Stimulated activated CD4-positive, alpha-beta T cell treated with anti-CD3 and anti-CD28 coated beads, Interleukin-15, amount 100 ng/mL, for 1 hour (primary cell): ENCODE measurements at places on chromosomes 12 and 14.

DNA sequence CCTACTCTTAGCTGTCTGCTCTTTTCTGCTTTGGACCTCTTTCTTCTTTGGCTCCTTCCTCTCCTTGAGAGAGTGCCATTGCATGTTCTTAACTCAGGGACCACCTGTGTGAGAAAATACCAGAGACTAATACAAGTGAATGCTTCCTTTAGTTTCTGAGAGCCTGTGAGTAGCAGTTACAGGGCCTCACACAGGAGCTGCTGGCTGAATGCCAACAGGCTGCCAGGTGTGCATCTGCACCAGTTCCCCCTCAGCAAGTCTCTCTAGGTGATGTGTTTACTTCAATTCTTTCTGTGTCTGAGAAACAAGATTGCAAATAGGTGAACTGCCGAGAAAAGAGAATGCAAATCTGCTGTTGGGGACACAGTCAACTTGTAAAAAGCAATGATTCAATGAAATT is 108.2 kb downstream of the STXBP6 start:
- DNase-seq: no peak

DNA sequence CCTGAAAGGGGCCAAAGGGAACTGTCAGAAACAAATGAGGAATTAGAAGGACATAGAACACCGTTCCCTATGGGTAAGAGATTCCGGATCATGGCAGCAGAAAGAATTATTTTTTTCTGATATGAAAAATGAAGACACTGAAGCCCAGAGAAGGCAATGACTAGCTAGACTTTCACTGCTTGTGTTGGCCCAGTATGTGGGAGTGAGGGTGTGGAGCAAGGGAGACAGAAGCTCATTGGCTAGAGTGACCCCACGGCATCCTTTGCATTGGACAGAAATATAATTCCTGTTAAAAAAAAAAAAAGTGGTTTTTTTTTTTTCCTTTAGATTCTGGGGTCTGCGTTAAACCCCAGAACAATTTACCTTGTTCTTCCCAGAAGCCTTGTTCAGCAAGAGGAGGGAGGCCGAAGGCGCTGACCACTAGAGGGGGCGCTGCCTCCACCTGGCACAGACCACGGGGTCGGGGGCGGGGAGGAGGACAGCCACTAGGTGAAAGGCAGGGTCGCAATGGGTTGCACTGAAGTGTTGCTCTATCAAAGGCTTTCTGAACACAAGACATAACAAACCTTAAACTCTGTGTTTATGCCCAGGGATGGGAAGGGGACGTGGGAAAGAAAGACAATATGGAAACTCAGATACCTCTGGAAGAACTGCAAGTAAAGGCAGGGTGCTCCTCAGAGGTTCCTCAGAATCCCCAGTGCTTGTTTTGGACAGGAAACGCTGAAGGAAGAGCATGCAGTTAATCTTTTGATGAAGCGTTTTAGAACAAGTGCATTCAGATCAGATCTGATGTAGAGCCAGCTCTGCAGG is 156.8 kb downstream of the KCNA5 start:
- DNase-seq: no peak

- no peak for DNase-seq
Observed at GRCh38 chr12:111355201-111355925, 13.5 kb downstream of the PHETA1 start.

GRCh38 chr12:51345681-51346080 is 798 bp downstream of the CELA1 start:
- DNase-seq: no peak

GRCh38 chr12:121579190-121579791 is 1.5 kb downstream of the KDM2B start:
- no peak for DNase-seq

DNA sequence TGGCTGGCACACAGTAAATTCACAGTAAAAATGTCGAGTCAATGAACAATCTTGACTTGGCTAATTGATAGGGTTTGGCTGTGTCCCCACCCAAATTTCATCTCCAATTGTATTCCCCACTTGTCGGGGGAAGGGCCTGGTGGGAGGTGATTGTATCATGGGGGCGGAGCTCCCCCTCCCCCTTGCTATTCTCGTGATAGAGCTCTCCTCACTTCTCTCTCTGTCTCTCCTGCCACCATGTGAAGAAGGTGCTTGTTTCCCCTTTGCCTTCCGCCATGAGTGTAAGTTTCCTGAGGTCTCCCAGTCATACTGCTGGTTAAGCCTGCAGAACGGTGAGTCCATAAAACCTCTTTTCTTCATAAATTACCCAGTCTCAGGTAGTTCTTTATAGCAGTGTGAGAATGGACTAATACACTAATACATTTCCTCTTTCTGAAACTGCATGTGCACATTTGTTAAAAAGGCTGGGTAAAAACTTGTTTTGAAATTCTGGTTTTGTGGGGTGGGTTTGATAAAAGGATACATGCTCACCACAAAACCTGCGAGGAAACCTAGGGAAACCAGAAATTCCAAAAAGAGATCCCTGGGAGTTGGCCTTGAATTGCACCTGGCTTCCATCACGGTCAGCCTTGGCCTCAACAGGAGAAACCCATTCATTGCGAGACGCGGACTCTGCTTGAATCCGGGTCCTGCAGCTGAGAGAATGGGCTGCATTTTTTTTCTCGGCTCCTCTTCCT is 16.2 kb upstream of the MYL2 start:
- no peak for DNase-seq

- no peak for DNase-seq
Observed at GRCh38 chr12:121578230-121579189, 2.3 kb downstream of the KDM2B start.

GRCh38 chr12:47189728-47190127 is 110.0 kb upstream of the AMIGO2 start:
- DNase-seq: no peak

DNA sequence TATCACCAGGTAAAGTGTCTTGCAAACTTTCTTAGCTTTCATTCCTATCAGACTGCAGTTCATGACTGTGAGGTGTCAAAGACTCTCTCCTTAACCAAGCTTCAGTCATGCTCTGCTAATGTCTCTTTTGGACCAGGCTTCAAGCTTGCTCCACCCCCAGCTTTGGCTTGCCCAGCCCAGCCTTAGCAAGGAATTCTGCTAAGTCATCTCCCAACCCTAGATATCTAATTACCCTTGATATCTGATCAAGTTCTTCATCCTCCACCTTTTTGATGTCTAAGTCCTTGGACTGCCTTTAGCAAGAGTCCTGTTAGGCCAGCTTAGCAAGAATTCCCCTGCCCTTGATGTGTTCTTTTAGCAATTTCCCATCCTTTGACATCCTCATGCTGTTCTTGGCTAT is 108.9 kb upstream of the FGD4 start:
- DNase-seq: no peak

DNA sequence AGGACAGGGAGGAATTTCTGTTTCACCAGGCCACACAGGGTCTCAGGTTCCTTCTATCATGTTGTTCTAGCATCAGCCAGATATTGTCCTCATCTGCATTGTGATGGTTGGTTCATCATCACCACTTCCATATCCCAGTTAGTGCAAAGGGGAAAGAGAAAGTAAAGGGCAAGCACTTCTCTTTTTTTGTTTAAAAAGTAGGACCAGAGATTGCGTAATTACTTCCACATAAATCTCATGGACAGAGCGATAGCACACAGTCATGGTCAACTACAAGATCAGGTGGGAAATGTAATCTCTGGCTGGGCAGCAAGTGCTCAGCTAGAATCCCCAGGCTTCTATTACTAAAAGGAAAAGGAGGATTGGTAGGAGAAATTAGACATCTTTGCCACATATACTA is 155.1 kb downstream of the KIF21A start:
- no peak for DNase-seq

- DNase-seq: no peak
Observed at GRCh38 chr12:24230061-24230701, 280.7 kb upstream of the SOX5 start.

DNA sequence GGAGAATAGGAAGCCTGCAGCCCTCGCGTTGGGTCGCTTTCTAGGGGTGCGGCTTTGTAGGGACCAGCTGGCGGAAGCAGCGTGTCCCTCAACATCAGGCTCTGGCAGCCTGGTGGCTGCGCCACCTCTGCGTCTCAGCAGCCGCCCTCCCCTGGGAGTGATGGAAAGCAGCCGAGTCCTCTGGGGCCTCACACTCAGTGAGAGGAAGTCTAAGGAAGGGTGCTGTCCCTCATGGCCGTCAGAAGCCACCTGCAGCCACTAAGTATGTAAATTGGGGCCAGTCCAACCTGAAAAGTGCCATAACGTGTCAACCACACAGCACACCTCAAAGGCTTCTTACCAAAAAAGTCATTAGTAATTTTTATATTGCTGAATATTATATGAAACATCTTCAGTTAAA is 80.3 kb downstream of the WDR20 start:
- no peak for DNase-seq

- DNase-seq: no peak
Observed at GRCh38 chr12:25458047-25458552, 95.0 kb downstream of the LMNTD1 start.

DNA sequence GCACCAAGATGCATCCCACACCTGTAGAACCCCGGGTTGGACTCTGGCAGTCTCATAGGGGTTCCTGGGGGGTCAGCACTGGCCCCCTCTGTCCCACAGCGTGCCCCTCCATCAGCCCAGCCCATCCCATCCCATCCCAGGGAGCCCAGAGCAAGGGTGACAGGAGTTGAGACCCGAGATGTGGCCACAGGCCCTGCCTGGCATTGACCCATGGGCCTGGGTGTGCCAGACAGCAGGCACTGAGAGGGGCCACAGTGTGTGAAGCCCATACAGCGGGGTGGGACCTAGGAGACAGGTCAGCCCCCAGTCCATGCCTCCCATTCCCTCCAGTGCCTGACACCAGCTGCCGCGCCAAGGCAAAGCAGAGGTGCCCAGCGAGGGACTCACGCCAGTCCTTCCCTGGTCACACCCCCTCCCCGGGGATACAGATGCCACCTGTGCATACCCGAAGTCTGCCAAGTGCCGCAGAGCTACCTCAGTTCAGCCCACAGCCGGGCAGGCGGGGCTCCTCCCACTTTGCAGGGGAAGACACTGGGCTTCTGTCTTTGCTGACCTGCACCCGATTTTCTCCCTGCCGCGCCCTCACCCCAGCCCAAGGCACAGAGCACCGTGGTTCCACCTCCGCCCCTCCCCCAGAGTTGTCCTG is 50.4 kb downstream of the CYP46A1 start:
- DNase-seq: no peak

DNA sequence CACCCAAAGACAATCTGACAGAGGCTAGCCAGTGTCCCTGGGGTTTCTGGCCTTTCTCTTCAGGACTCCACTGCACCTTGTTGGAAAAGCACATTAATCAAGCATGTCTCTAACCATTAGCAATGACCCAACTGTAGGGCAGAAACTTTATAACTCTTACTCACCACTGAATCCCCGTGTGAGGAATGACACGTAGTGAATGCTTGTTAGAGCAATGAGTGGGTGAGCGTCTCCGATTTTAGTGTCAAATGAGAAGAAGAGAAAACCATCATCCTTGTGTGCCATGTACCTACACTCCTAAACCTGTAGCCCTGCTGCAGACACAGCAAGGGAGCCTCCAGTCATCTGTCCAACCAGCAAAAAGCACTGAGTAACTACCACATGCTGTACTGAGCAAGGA is 56.5 kb upstream of the GPR68 start:
- no peak for DNase-seq

GRCh38 chr14:54450535-54450934 is 9.4 kb upstream of the CNIH1 start:
- no peak for DNase-seq

DNA sequence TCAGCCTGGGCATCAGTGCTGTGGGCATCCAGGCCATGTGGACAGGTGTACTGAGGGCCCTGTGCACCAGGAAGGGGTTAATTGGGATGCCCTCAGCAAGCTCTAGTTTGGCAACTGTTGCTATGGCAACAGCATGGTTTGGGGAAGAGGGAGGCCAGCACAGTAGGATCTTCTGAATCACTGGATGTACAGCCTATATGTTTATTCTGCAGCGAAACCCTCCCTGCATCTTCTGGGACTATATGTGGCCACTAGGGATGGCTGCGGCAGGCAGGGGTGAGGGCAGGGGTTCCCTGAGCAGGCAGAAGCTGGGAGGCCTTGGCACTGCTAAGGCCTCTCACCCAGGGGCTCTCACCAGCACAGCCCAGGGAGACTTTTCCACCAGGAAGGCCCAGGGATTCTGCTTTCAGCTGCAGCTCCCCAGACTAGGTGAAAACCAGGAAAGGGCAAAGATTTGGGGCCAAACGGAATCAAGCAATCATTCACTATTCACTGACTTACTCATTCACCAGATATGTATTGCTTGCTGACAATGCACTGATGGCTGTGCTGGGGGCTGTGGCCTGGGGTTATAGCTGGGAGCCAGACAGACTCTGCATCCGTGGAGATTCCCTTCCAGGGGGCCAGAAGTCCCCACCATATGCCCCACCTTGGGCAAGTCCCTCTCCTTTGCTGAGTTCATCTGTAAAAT is 42.8 kb downstream of the IRF2BPL start:
- DNase-seq: no peak

GRCh38 chr12:28857369-28857768 is 291.7 kb upstream of the FAR2 start:
- no peak for DNase-seq

DNA sequence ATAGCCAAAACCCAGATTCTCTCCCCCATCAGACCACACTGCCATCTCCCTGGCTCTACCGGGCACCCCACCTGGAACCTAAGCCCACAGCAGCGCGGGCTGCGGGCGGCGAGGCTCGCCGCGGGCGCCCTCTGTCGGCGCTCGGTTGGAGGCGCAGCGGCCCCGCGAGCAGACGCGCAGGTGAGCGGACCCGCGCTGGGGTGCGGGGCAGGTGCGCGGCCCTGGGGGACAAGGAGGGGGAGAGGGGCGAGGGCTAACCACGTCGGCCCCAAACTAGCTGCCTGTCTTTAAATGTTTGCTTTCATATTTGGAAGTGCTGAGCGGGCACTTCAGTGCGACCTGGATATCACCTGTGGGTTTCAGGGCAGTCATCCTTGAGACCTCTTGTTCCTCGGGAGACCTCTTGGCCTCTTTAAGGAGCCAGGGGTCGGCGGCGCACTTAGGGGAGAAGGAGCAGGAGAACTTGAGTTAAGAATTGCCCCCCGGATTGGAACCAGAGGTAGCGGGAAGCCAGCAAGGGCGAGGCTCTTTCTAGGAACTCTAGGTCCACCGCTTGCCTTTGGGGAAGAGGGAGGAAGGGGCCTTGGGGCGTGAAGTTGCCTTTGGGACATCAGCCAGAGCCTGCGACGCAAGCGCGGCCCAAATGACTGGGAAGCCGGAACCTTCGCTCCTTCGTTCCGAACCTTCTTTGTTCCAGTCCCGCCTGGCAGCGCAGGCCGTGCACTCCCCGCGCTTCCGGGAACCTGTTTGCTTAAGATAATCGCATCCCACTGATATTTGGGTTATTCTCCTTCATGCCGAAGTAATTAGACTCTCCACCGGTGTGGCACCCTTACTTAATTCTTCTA is 78.7 kb downstream of the NEDD1 start:
- DNase-seq: peak; percentile 20

GRCh38 chr14:39694341-39694740 is 262.1 kb upstream of the FBXO33 start:
- DNase-seq: no peak

GRCh38 chr14:102182190-102182589 is 42.5 kb downstream of the WDR20 start:
- DNase-seq: no peak

GRCh38 chr12:113720629-113721028 is 245.5 kb downstream of the RBM19 start:
- DNase-seq: no peak

- DNase-seq: no peak
Observed at GRCh38 chr12:16962889-16963288, 356.9 kb upstream of the LMO3 start.

GRCh38 chr12:40170593-40170992 is 54.2 kb upstream of the LRRK2 start:
- no peak for DNase-seq

- DNase-seq: no peak
Observed at GRCh38 chr14:89466944-89467343, 49.9 kb upstream of the FOXN3 start.
